ENCODE measurements at places on chromosomes 11 and 22.

DNA sequence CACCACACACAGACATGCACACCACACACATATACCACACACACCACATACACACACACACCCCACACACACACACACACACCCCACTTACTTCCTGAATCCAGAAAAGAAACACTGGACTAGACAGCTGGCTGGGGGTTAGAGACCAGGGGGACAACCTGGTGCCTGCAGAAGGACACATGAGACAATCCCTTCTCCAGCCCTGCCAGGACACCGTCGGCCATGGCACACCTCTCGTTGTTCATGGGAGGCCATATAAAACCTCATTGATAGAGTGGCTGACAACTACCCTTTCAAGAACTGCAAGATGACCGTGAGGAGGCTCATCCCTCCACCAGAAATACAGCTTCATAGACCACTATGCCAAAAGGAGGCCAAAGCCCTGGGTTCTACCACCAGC is 54.3 kb downstream of the IGSF9B start:
- DNase-seq, result no peak

- DNase-seq, result no peak
These were observed 91.0 kb upstream of the ARHGAP32 start for GRCh38 chr11:129283141-129283540.

- DNase-seq, result no peak
These were observed 96.0 kb downstream of the ETS1 start for GRCh38 chr11:128491195-128491936.

GRCh38 chr11:75644370-75644769 is 24.5 kb downstream of the MAP6 start:
- no peak for DNase-seq

DNA sequence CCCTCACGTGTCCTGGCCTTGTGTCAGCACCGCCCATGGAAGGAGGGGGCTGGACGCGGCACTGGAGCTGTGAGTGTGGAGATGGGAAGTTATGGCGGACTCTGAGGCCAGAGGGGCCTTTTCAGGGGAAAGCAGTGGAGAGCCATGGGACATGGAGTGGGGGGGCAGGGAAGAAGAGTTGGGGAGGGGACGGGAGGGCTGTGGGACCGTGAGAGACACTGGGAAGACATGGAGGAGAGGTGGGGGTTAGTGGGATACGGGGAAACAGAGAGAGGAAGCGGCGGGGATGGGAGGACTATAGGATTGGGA is 58.2 kb downstream of the FBXO7 start:
- DNase-seq, result no peak

GRCh38 chr22:20615021-20615420 is 107.6 kb downstream of the MED15 start:
- DNase-seq, result no peak

DNA sequence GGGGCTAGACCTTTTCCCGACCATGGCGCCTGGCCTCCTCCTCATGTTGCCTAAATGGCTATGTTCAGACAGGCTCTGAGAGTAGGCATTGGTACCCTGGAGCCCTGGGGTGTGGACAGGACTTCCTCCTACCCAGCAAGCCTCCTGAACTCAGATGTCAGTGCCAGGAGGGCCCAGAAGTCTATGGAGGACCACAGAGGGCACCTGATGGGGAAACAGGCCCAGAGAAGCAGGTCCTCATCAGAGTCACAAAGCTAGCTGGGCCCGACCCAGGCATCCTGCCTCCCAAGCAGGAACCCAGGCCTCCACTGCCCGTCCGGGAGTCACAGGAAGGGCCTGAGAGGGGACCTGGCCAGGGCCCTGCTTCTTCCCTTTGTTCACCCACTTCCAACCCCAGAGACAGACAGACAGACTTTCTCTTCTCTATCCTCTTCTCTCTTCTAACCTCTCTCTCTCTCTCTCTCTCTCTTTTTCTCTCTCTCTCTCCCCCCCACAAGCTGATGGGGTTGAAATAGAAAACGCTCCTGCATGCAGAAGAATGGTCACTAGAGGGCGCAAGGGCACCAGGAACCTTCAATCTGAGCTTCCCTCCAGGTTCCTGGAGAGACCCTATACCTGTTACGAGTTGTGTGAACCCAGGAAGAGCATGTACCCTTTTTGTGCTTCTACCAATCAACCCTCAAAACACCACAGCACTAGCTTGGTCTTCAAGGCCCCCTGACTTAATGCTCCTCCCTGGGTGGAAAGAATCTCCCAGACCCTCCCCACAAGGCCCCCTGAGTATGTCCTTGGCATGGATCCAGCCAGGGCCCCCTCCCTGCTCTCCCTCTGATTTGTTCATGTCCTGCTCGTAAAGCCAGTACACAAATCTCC is 27.1 kb downstream of the ARAP1 start:
- DNase-seq, result peak; percentile 69

DNA sequence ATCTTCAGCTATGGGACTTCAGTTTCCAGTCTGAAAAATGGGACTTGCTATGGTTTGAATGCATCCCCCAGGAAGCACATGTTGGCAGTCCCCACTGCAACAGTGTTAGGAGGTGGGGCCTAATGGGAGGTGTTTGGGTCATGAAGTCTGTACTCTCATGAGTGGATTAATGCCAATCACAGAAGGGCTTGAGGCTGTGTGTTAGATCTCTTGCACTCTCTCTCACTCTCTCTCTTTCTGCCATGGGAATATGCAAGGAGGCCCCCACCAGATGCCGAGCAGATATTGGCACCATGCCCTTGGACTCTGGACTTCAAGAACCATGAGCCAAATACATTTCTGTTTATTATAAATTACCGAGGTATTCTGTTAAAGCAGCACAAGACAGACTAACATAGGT is 7.8 kb upstream of the AP1B1 start:
- no peak for DNase-seq

- no peak for DNase-seq
These were observed 11.3 kb downstream of the MYO18B start for GRCh38 chr22:25753252-25753651.

DNA sequence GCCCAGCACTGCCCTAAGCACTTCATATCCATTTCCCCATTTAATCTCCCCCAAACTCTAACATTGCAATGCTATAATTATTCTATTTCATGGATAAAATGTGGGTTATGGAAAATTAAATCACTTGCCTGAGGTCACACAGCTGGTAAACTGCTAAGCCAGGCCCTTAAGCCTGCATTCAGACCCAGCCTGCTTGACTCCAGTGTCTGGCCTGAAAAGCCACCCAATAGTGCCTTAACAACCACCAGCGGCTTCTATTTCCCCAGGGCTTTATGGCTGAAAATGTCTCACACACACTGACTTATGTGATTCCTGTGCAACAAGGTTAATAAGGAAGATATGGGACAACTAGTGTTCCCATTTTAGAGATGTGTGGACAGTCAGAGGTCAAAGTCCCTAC is 178.5 kb upstream of the SNX19 start:
- DNase-seq, result no peak

DNA sequence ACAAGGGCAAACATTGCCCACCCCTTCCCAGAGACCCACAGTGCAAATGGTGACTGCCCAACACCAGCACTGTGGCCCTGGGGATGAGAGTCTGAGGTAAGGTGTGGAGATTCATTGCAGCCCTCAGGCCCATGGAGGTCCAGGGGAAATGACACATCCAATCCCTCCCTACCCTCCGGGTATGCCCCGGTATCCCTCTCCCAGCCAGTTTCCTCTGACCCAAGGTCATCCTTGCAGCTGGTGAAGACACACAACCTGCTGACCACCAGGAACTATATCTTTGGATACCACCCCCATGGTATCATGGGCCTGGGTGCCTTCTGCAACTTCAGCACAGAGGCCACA is 18.9 kb upstream of the UVRAG start:
- DNase-seq, result no peak

DNA sequence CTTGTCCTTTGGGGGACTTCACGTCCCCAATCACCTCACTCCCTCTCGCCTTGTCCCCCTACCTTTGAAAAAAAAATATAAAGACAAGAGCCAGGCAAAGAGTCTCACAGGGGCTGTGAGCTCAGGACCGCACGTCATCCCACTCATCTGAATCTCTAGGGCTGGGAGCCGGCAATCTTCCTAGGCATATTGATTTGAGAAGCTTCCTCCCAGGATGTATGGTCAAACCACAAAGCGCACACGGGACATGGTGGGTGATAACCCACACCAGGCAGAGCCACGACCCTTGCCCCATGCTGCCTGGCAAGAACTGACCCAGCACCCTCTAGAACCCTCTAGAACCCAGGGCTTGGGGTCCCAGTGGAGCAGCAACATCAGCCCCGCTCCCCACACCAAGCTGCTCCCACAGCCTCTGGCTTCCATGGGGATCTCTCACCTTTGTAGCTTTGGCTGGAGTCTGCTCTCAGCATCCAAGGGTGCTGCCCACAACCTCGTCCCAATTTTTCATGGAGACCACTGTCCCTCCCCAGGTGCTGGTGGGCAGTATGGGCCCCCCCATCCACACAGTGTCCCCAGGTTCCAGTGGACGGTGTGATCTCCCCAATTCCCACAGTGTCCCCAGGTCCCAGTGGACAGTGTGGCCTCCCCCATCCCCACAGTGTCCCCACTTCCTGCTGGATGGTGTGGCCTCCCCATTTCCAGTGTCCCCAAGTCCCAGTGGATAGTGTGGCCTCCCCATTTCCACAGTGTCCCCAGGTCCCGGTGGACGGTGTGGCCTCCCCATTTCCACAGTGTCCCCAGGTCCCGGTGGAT is 85.2 kb upstream of the FGF3 start:
- DNase-seq, result no peak

DNA sequence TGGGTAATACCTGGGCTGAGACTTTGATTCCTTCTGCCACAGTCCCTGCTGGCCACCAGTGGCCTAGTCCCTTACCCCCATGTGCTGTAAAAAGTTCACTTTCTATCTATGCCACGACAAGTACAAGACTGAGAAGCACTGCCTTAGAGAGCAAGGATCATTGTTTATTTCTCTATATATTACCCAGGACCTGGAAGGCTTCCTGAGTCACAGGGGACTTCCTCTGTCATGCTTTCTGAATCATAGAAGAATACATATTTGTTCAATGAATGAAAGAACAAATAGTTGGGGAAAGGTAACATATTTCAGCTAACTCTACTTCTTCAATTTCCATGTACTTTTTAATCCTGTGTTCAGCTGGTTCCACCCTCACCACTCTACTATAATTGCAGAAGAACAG is 5.5 kb upstream of the SYT9 start:
- DNase-seq, result no peak

GRCh38 chr11:66336234-66337102 is at the start of gene RIN1:
RIN1 (minus strand) TSS chr11:66336434; CDS start chr11:66336402, 32 bp downstream.
- DNase-seq, result peak; percentile 87

- no peak for DNase-seq
These were observed 718 bp downstream of the INTS5 start for GRCh38 chr11:62652161-62653006.

- DNase-seq, result no peak
These were observed 636 bp downstream of the PAMR1 start for GRCh38 chr11:35524780-35525179.

DNA sequence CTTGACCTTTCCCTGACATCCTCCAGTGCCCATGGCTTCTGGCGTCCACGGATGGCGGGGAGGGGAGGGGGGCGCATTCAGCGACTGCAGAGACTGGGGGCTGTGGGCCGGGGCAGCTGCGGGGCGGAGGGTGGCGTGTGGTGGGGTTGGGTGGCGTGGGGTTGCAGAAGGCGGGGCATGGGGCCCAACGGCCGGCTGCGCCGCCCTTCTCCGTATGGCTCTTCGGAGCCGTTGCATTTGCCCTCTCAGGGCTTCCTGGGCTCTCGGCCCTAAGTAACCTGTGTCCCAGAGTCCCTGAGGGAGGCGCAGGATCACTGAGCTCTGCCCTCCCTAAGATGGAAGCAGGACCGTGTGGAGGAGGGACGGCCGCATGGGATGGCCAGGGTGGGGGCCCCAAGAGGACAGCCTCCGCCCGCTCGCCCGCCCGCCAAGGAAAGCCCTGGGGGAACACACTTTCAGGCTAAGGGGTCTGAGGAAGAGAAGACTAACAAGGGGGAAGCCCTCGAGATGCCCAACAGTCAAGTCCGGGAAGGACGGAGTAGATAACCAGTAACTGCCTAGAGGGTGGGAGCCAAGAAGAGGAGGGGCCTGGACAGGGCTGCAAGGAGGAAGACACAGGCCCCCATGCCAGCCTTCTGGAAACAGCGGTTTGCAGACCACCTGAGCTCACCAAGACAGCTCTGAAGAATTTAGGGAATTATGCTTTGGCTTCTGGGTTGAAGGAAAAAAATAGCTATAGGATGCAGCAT is 9.2 kb upstream of the AIFM3 start:
- no peak for DNase-seq

DNA sequence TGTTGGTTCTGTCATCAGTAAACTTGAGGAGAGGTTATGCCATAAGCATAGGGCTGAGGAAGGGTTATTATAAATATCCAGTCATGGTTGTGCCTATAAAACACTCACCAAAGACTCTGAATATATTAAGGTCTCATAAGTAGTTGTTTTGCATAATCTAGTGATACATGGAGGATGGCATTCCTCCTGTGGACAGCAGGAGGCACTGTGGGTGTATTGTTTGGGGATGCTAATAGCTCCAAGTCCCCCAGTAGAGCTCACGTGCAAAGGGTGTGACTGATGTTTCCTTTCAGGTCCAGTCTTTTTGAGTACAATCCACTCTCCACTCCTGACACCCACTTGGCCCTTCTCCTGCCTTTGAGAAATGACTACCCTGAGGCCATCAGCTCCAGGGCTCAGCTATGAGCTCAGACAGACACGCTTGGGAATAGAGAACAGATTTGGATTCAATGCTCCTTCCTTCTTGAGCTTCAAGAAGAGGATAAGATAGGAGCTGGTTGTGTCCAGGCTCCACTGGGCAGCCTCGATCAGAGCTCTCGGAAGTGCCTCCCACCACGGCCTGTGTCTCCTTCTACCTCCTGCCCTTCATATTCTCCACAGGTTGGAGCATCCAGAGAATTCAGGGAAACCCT is 85.2 kb upstream of the IGLL5 start:
- peak; percentile 37 for DNase-seq

- no peak for DNase-seq
These were observed 2.9 kb downstream of the AP5B1 start for GRCh38 chr11:65777821-65778361.

GRCh38 chr11:100940111-100940510 is 189.5 kb downstream of the PGR start:
- DNase-seq, result no peak

- no peak for DNase-seq
These were observed 75.2 kb downstream of the ISX start for GRCh38 chr22:35140879-35141745.

GRCh38 chr11:126186025-126186698 is 25.3 kb downstream of the RPUSD4 start:
- no peak for DNase-seq

GRCh38 chr11:12207384-12208150 is 97.2 kb downstream of the MICAL2 start:
- DNase-seq, result no peak

DNA sequence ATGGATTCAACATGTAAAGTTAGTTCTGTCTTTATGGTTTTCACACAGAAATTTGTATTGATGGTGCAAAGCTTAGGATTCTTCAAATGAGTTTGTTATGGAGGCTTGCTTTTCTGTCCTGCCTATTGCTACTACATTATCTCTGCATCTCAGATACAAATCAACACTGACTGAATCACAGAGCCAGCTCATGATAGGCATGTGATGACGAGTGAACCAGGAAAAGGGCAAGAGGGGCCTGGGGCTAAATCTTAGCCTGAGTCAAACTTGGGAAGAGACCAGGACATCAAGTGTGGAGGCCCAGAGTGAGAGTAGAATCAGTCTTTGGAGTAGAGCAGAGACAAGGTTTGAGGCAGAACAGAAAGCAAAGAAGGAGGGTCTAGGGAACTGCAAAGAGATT is 107.1 kb upstream of the CD44 start:
- DNase-seq, result no peak
